ENCODE measurements at places on chromosomes 3 and 15.

GRCh38 chr3:2246873-2247648, 148.4 kb downstream of the CNTN4 start:
- DNase-seq: no peak

- no peak for DNase-seq
These were observed 20.1 kb downstream of the AADACL2 start for GRCh38 chr3:151753846-151754245.

GRCh38 chr3:62954580-62954979, 79.4 kb upstream of the CADPS start:
- no peak for DNase-seq

- no peak for DNase-seq
These were observed 136.4 kb downstream of the SST start for GRCh38 chr3:187533797-187534196.

DNA sequence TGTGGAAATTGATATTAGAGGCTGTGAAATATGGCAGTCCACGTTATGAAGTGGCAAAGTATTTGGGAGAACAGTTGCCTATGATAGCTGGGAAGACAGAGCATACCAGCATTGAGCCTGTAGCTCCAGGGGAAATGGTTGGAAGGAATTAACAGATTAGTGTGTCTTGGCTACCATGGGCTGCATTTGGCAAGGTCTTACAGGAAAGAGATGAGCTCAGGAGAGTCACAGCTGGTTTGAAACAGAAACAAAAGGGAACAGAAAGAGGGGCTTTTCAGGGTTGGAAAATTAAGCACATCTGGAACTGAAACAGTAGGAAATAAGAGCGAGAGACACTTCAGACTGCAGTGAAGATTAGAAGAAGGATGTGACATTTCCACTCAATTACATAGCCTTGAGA, 141.7 kb downstream of the FBLN2 start:
- DNase-seq: no peak

GRCh38 chr3:171163101-171164066, 136.9 kb upstream of the SLC2A2 start:
- DNase-seq: peak; percentile 13

- no peak for DNase-seq
These were observed 294.3 kb downstream of the LRTM1 start for GRCh38 chr3:54633444-54634121.

DNA sequence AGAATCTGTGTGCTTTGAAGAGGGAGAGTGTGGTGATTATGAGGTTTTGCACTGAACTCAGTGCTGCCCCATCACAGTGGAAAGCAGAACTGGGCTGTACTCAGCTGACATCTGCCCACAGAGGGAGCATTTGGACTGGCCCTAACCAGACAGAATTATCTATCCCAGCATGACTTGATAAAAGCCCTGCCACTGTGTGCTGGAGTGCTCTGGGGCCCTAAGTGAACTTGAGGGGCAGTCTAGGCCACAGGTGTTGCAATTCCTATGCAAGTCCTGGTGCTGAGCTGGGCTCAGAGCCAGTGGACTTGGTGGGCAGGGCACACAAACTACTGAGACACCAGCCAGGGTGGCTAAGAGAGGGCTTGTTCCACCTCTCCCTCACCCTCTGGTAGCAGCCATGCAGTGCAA, 269.2 kb upstream of the CTNNB1 start:
- DNase-seq: no peak

DNA sequence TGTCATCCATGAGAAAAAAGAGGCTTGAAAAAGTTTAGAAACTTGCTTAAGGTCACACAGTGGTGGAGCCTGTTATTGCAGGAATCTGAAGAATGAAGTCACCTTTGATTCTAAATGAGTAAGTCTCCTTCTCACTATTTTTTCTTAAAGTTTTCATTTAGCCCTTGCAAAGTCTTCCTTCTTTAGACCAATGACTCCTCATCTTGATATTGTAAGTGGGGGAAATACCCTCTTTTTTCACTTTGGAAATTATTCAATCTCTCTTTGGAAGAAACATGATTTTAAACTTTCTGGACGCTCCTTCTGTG, 787 bp upstream of the SLMAP start:
- no peak for DNase-seq

DNA sequence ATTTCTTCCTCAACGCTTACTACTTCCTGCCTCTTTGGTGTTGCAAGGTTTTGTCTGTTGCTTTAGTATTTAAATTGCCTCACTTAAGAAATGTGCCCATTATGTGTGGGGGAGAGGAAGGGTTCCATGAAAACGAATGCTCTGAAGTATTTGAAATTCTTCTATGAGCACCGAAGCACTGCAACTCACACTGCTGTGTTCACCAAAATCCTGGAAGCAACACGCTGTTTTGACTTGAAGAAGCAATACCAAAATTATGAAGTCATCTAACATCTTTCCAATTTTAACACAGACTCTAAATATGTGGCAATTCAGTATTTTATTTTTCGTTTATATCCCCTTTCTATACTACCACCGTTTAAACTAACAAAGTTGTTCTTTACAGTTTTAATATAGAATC, 101.5 kb downstream of the RBMS3 start:
- no peak for DNase-seq

- DNase-seq: no peak
These were observed 40.4 kb upstream of the SKOR1 start for GRCh38 chr15:67784856-67785430.

DNA sequence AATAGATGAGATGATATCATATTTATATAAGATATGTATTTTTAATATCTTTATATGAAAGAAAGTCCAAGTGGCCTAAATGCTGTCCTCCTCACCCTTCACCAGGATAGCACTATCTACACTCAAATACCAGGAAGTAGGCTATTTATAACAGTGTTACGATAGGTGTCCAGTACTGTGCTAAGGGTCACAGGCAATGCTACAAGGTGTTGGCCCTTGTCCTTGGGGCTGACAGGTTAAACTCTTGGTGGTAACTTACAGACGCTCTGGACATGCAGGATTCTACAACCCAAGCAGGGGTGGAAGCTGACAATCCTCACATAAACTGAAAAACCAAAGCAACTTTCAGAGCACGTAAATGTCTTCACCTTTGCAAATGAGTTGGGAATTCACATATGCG, 22.3 kb downstream of the NCEH1 start:
- no peak for DNase-seq

GRCh38 chr15:92650256-92650655, 5.3 kb downstream of the FAM174B start:
- DNase-seq: no peak

DNA sequence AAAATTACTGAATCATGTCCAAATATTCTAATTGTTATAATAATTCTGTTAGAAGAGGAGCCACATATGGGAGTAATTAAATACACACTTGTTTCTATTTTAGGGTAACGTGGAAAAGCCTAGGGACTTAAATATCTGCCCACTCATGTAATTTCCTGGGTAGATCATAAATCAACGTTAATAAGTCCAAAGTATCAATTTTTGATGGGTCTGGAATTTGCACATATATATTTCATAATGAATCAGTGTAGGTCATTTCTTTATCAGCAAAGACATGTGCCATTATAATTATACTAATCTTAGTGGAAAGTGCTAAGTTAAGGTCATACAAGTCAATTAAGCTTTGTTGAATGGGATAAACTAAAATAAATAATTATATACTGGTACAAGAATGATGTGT, 346.2 kb downstream of the ZBBX start:
- DNase-seq: no peak

DNA sequence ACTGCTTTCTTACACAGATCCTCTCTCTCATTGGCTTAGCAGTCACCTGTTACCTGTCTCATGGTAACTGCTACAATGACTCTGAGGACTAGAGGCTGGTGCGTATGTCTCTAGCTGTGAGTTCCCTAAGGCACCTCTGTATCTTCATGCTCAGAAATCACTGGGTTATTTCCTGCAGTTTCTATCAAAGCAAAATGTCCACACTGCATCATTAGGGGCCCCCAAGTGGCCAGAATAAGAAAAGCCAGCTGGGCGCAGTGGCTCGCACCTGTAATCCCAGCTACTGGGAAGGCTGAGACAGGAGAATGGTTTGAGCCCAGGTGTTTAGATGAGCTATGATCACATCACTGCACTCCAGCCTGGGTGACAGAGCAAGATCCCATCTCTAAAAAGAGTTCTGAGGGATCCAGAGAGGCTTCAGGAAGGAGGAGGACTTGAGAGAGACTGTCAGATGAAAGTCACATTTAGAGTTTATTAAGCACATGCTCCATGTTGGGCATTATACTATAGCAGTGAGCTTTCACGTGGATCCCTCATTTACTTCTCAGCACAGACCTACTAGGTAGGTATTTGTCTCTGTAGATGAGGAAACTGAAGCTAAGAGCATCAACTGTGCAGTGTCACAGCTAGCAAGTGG, 2.3 kb upstream of the VPS18 start:
- DNase-seq: no peak

GRCh38 chr15:96274087-96274440, 56.4 kb upstream of the NR2F2 start:
- no peak for DNase-seq

GRCh38 chr3:39414421-39414907, 7.9 kb downstream of the RPSA start:
- no peak for DNase-seq

GRCh38 chr3:147940405-147941193, 531.4 kb downstream of the ZIC1 start:
- no peak for DNase-seq

DNA sequence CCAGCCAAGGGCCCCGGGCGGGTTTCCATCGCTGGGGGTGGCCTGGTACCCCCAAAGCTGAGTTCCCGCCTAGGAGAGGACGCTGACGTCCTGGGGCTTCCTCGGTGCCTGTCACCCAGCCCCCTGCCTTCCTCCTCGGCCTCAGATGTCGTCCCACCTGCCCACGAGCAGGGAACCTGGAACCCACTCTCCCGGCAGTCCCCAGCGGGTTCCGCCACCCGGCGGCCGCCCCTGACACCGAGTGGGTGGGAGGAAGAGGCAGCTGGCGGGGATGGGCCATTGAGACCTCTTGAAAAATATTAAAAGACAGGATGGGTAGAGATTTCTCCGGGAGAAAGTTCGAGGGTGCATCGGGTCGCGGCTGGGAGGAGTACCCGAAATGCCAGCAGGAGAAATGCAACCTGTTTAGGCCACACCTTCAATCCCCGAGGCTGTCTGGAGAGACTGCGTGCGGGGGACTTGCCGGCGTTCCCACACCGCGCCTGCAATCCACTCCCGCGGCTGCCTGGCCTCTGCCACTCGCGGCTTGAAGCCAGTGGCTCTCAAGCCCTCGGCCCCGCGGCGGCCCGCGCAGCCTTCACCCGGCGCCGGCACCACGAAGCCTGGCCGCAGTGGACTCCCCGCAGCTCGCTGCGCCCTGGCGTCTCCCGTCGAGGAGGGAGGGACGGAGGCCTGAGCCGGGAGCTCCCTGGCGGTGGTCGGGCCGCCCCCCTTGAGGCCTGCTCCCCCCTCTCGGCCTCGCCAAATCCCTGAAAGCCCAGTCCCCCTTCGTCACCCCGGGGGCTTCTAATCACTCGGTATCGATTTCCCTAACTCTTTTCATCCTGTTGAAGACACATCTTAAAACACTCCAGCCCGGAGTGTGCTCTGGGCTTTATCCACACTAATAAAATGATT, 8.6 kb upstream of the NR2F2 start:
- no peak for DNase-seq

- no peak for DNase-seq
These were observed 9.3 kb downstream of the COLQ start for GRCh38 chr3:15512166-15512565.

DNA sequence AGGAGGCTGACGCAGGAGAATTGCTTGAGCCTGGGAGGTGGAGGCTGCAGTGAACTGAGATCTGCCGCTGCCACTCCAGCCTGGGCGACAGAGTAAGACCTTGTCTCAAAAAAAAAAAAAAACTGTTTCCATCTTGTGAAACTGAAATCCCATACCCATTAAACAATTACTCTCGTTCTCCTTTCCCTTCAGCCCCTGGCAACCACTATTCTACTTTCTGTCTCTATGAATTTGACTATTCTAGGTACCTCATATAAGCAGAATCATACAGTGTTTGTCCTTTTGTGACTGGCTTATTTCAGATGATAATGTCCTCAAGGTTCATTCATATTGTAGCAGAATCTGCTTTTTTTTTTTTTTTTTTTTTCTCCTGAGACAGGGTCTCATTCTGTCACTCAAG, 51.5 kb upstream of the UBE2E1 start:
- DNase-seq: no peak

DNA sequence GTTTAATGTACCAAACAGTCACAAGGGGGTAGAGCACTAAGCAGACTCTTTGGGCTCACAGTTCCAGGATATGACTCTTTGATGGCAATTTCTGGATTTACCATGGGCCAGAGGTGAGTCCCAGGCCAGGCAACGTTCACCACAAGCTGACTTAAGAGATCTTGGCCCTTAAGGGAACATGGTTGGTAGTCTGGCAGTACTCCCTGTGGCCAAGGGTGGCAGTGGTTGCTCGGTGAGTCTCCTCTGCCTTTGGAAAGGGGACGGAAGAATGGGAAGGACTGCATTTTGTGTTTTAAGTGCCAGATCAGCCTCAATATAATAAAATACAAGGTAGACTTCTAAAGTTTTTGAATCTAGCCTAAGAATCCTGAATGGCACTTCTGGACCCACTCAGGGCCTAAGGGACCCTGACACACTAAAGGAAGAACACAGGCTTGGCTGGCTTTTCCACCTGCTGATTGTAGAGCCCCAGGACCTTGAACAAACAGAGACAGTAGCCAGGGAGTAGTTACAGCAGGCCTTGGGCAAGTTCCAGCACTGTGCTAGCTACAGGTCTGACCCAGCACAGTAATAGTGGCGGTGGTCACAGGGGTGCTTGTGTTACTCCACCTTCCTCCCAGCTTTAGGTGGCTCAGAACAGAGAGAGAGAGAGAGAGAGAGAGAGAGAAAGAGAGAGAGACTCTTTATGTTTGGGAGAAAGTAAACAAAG, 730.7 kb upstream of the ALCAM start:
- no peak for DNase-seq

DNA sequence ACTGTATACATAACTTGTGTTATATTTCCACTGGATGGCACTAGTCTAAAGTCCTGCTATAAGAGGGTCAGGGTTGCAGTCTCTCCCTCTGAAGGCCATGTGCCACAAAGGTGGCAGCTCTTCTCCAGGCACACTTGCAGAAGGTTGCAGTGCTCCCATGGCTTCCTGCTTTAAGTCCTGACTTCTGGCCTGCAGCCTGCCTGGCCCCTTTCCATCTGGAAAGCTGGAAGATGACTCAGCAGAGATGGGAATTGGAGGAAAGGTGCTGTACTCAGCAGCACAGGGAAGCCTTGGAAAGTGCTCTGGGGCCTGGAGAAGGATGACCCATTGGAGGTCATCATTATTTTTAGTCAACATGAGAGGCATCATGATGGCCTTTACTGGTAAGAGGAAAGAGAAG, 40.9 kb upstream of the MRPL3 start:
- DNase-seq: no peak

GRCh38 chr3:7518456-7518855, 657.5 kb downstream of the GRM7 start:
- no peak for DNase-seq

All from activated CD4-positive, alpha-beta T cell treated with anti-CD3 and anti-CD28 coated beads for 4 hours (primary cell).